ENCODE measurements at places on chromosomes 16 and 17. TPM values are rescaled to one million over a fixed set of nuclear protein-coding genes. Genes with fewer than 3 reads are reported as not detected.

Gene MYH13
- total RNA-seq: not detected

Gene HID1
- 2.3 TPM for total RNA-seq

Gene CDRT15L2
- not detected for total RNA-seq

- no peak for DNase-seq
- H3K27me3 ChIP-seq: no peaks in the 10 kb centered on the region
- no peaks in the 10 kb centered on the region for H3K4me1 ChIP-seq
- H3K4me3 ChIP-seq: no peak overlapping the region
- H3K36me3 ChIP-seq: peaks cover 5% of the 10 kb centered on the region
These were observed 55.4 kb downstream of the WWOX start for GRCh38 chr16:78154729-78155461.

GRCh38 chr16:11589198-11589550, 2.5 kb upstream of the LITAF start:
- no peak overlapping the region for H3K27ac ChIP-seq
- no peak for DNase-seq
- no peaks in the 10 kb centered on the region for H3K27me3 ChIP-seq

- peak; percentile 83 for DNase-seq
- no peaks in the 10 kb centered on the region for H3K36me3 ChIP-seq
- peaks cover 16% of the 10 kb centered on the region for H3K27me3 ChIP-seq
- H3K4me3 ChIP-seq: peak within 1 kb of the TSS; percentile 87
These were observed at the start of gene SLC43A2 for GRCh38 chr17:1627982-1628855. Gene SLC43A2 (minus strand): TSS chr17:1628834. CDS start chr17:1627874, 960 bp downstream.

- H3K36me3 ChIP-seq: no peaks in the 10 kb centered on the region
- peaks cover 34% of the 10 kb centered on the region for H3K27me3 ChIP-seq
- H3K4me1 ChIP-seq: no peaks in the 10 kb centered on the region
These were observed 72.2 kb upstream of the CREBBP start for GRCh38 chr16:3952737-3953131.

Data from activated CD4-positive, alpha-beta memory T cell treated with anti-CD3 and anti-CD28 coated beads for 36 hours (primary cell).